GM12864 (cell line): ENCODE measurements at places on chromosomes 6 and 20.

- no peak for DNase-seq
Observed at GRCh38 chr20:58294497-58295455, 14.7 kb upstream of the RAB22A start.

- no peak for DNase-seq
Observed at GRCh38 chr6:132362442-132363185, 38.7 kb downstream of the MOXD1 start.

DNA sequence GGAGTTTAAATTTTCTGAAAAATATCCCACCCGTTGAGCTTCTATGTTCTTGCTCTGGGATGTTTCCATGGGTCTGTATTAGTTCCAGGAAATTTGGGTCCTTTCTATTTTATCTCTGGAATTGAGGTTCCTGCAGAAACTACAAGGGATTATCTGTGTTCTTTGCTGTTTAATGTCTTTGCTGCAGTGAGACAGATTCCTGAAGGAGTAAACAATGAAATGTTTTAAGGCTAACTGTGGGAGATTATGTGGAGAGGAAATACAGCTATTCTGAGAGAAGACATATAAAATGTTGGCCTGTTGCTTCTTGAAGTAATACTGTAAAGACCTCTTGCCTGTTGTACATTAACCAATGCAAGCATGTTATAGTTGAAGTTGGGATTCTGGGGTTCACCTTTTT is 43.5 kb downstream of the SAMD5 start:
- DNase-seq = no peak

DNA sequence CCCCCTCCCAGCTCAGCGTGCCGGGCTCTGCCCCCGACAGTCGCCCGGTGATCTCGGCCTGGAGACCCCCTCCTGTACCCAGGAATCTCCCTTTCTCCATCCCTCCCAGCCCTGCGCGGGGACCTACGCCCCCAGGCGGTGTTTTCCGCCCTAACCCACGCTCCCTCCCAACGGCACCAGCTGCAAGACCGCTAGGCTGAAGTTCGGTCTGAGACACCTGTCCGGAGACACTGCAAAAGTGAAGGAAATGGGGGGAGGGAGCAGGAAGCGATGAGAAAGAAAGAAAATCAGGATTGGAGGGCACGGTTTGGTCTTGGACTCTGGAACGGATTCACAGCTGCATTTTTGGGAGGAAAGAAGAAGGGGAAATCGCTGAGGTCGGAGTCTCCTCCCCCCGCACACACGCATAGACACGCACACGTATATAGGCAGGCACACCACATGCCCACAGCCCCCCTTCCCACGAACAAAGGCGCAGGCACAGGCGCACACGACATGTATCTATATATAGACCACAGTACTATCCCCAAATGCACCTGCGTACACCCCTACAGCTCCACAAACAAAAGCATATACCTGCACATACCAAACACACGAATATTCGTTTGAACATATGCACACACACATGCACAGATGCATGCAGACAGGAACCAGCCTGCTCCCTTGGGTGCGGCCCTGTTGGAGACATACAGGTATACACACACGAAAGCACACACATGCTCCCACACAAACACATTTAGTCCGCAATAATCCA is 1.0 kb downstream of the SLC32A1 start:
- DNase-seq = no peak

DNA sequence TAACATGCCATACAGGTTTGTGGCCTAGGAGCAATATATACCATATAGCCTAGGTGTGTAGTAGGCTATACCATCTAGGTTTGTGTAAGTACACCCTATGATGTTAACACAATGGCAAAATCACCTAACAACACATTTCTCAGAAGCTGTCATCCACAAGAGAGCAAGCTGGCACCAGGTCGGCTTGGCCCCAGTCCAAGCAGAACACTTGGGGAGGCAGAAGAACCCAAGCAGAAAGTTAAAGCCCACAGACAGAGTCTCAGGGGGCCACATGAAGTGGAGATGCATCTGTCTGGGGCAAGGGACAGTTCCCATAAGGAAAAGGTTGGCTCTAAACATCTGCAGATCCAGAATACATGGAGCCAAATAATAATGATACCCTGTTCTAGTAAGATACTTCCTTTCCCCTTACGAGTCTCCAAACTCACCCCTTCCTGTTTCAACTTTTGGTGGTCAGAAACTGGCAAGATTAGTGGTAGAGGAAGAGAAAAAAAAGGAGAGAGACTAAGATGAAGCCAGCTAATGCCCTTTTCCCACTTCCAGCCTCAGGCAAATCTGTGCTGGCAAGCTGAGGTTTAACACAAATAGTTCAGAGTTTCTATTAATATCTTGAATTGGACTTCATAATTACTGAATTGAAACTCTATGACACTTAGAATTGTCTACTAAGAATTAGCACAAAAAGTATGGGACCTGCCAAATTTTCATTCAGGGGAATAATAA is 29.5 kb downstream of the TCF21 start:
- no peak for DNase-seq

GRCh38 chr6:21946298-21946783 is 350.5 kb downstream of the PRL start:
- DNase-seq = no peak

DNA sequence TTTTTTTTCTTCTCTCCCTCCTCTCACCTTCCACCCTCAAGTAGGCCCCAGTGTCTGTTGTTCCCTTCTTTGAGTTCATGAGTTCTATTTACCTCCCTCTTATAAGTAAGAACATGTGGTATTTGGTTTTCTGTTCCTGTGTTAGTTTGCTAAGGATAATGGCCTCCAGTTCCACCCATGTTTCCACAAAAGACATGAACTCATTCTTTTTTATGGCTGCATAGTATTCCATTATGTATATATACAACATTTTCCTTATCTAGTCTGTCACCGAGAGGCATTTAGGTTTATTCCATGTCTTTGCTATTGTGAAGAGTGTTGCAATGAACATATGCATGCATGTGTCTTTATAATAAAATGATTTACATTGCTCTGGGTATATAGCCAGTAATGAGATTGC is 147.9 kb downstream of the PDE7B start:
- DNase-seq = no peak

DNA sequence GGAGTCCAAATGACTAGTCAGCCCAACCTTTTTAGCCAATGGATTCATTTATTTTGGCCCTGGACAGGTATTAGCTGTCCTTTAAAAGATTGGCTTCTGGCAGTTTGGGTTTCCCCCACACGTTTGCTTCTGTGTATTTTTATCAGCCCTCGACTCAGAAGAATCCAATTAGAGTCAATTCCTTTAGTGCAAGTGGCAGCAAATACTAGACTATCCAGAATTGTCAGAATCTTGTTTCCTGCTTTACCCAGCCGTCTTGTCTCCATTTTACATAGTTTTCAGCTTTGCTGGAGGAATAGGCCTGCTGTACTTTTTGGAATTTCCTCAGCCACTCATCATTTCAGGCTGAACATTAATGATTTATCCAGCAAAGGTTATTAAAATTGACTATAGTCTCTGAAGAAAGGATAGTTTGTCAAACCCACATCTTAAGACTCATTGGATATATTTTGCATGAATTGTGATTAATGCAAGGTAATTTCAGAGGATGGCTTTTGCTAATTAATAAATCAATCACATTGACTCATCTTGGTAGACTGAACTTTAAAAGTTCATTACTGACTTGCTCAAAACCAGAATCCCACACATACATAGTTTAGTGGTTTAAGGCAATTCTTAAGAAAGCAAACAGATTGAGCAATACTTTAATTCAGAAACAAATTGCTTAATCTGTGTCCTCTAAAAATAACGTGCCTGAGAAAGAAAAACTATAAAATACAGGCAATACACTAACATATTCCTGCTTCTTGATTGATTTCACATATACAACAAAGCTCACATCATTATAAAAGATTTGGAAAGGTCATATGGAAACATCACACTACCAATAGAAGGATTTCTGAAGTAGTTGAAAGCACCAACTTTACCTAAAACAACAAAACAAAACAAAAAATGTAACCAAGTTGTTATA is 62.9 kb upstream of the ZNF217 start:
- no peak for DNase-seq

- DNase-seq = no peak
Observed at GRCh38 chr20:50400705-50401586, 109.2 kb upstream of the PTPN1 start.

- no peak for DNase-seq
Observed at GRCh38 chr20:20102716-20103258, 50.5 kb downstream of the CFAP61 start.

GRCh38 chr20:61699495-61700374 is 365.9 kb downstream of the TAF4 start:
- DNase-seq = no peak

GRCh38 chr20:15927893-15928650 is 645.2 kb downstream of the KIF16B start:
- DNase-seq = no peak

DNA sequence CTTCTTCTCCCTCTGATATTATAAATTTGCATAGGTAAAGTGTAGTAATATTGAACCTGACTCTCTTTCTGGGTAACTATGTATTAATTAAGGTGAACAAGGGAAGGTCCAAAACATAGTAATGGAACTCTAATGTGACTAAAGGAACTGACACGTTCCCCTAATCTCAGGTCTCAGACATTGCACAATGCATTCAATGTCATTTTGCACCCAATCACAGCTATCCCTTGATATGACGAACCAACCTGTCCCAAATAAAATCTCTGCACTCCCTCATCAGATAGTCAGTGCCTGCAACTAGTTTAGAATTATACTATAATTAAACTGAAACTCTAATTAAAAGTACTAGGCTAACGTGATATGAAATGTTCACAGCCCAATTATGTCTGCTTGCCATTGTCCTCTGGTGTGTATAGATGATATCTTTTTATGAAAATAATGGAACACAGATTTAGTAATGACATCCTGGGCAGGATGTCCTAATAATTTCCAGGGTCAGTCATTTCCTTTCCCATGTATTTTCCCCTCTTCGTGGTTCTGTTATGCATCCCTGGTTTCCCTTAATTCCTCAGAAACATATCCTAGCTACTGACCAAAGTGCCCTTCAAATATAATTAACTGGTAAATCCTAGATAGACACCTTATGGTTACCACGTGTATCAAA is 36.8 kb downstream of the PTPRK start:
- DNase-seq = no peak

- no peak for DNase-seq
Observed at GRCh38 chr6:15522026-15522425, 140.8 kb downstream of the DTNBP1 start.

DNA sequence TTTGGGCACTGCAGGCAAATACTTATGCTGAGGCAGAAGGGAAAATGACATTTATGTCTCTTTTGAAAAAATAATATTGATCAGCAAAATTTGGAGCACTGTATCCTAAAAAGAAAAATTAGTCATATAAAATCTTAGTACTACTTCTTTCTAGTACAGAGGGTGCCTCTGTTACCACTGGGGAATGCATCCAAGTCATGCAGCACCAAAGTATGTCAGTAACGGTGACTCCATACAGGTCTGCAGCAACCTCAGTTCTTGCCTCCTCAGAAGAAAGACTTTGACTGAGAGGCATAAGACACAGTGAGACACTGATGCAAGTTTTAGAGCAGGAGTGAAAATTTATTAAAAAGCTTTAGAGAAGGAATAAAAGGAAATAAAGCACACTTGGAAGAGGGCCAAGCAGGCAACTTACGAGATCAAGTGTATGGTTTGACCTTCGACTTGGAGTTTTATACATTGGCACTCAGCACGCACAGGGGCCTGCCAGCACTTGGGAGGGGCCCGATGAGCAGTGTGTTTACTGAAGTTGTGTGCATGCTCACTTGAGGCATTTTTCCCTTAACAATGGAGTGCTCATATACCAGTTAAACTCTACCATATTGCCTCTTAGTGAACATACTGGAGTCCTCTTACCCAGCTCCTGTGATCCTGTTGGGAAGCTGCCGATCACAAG is 1244.8 kb downstream of the EPHA7 start:
- no peak for DNase-seq

DNA sequence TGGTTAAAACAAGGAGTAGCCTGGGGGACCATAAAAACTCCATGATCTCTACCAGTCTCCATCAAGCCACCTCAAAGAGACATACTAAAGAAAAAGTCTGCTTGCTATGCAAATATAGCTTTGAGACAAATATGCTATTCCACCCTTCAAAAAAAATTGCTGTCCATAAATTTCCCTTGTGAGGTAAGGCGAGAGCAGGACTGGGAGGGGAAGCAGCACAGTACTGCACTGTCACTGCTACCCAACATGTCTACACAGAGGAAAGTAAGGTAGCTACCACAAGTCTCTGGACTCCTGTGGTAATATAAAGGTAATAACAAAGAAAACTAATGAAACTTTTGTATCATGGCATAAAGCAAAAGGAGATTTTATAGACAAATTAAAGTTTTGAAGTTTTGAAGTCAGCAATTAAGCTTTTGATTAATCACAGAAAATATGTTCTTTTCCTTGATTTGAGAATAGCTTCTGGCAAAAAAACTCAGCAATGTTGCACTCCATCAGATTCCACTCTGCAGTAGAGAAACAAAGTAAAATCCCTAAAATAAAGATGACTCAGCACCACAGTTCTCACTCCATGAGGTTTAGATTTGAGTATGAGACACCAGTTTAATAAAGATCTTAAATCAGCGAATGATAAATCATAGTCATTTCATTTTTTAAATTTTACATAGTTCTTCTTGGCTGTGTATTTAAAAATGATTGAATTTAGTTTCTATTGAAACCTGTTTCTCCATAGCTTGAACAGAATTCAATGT is 602.4 kb downstream of the COL12A1 start:
- no peak for DNase-seq

DNA sequence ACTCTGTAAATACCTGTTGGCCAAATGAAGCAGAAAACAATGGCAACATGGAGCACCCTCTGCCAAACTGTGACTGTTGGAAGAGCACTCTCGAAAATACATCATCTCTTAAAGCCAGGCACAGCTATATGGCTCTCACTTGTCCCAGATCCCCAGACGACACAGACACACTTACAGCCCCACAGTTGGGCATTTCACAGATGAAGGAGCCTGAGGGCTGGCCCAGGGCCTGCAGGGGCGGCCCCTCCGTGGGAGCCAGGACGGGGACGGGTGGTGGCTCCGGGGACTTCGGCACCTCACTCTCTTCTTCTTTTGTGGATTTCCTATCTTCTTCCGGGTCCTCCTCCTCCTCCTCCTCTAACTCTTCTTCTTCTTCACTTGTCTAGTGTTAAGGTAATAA is 18.4 kb upstream of the MRPS10 start:
- DNase-seq = no peak

GRCh38 chr6:30345852-30346251 is 896 bp downstream of the RPP21 start:
- no peak for DNase-seq

GRCh38 chr20:15875446-15875845 is 697.8 kb downstream of the KIF16B start:
- DNase-seq = no peak

- no peak for DNase-seq
Observed at GRCh38 chr6:160379466-160379865, 31.3 kb downstream of the SLC22A3 start.

GRCh38 chr20:63130658-63131577 is 85.0 kb downstream of the YTHDF1 start:
- no peak for DNase-seq
